Left renal pelvis (tissue), 4 donors: ENCODE measurements at places on chromosomes 16 and 17. TPM values are rescaled to one million over a fixed set of nuclear protein-coding genes. Genes with fewer than 3 reads are reported as not detected.

ZC3H7A gene
- polyA plus RNA-seq = 80.8 TPM

ZDHHC7 gene
- polyA plus RNA-seq = 48.9 TPM

MGAT5B gene
- 1.3 TPM for polyA plus RNA-seq

MON1B gene
- 31.1 TPM for polyA plus RNA-seq

KRT40 gene
- polyA plus RNA-seq = not detected

BCAR1 gene
- polyA plus RNA-seq = 44.0 TPM

ZNF267 gene
- polyA plus RNA-seq = 18.2 TPM

MYH11 gene
- 15.6 TPM for polyA plus RNA-seq

ASPHD1 gene
- polyA plus RNA-seq = 0.34 TPM

SEZ6L2 gene
- polyA plus RNA-seq = 11.8 TPM

NPIPB8 gene
- polyA plus RNA-seq = not detected

GNAO1 gene
- polyA plus RNA-seq = 5.4 TPM

KRT31 gene
- not detected for polyA plus RNA-seq

CDK12 gene
- 58.5 TPM for polyA plus RNA-seq

CDK3 gene
- polyA plus RNA-seq = 13.9 TPM

ATP2A1 gene
- 3.1 TPM for polyA plus RNA-seq

BMERB1 gene
- 47.7 TPM for polyA plus RNA-seq

DLX3 gene
- 1.7 TPM for polyA plus RNA-seq

TBC1D3E gene
- not detected for polyA plus RNA-seq

KRTAP16-1 gene
- not detected for polyA plus RNA-seq

EVPLL gene
- polyA plus RNA-seq = not detected

POLG2 gene
- 48.8 TPM for polyA plus RNA-seq

SCO1 gene
- 38.3 TPM for polyA plus RNA-seq

SLC7A5 gene
- polyA plus RNA-seq = 5.2 TPM

MEIOC gene
- 2.9 TPM for polyA plus RNA-seq

SGSH gene
- polyA plus RNA-seq = 28.4 TPM

C17orf78 gene
- polyA plus RNA-seq = not detected

PPL gene
- polyA plus RNA-seq = 29.2 TPM

PALB2 gene
- polyA plus RNA-seq = 19.5 TPM

KRTAP4-5 gene
- polyA plus RNA-seq = not detected

PPM1E gene
- 4.6 TPM for polyA plus RNA-seq

KRTAP4-4 gene
- polyA plus RNA-seq = not detected

KRTAP9-8 gene
- not detected for polyA plus RNA-seq

TBC1D3B gene
- 6.2 TPM for polyA plus RNA-seq

C17orf67 gene
- 2.0 TPM for polyA plus RNA-seq

NXN gene
- polyA plus RNA-seq = 32.8 TPM
